ENCODE measurements at places on chromosomes 3 and 15.
A peak's percentile ranks its signal among the peaks of the same experiment; 100 is the strongest.

DNA sequence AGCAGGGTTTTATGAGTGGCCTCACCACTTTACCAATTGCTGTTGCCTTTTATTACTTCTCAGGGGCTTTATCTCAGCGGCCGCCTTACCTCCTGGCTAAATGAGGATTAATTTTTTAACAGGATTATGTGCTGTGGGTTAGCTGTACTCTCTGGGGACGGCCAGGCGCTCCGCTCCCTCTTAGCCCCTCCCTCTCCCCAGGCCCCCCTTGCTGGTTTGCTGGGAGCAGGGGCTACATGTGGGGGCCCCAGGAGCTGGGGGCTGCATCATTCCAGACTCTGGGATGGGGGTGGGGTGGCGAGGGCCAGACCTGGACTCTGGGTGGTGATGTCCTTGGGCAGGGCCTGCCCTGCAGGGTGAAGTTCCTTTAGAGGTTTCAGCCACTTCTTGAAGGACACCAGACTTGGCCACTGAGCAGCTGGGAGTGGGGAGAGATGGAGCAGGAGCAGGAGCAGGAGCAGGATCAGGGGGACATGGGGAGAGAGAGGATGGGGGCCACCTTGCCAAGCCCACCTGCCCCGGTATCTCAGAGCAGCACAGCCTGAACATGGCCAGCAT is 196.1 kb downstream of the GOLGA6L6 start:
- peak; percentile 39 for DNase-seq

- no peak for DNase-seq
These were observed 46.7 kb downstream of the AMOTL2 start for GRCh38 chr3:134327594-134327975.

DNA sequence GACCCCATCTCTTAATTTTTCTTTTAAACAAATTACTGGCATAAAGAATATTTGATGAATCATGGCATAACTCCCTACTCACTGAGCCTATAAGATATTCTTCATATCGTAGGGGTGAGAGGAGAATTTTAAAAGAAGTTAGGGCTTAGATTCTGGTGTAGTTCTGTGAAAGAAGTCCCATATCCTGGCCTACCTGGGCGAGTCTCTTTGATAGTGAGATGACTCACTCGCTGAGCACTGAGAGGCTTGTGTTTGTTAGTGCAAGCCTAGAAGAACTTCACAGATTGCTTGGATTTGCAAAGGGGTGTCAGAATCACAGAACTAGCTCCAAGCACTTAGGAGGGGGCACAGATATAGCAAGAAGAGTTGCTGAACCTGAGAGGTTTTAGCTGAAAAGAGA is 133.8 kb upstream of the TMC3 start:
- DNase-seq: no peak

- no peak for DNase-seq
These were observed 72.7 kb downstream of the UACA start for GRCh38 chr15:70690491-70691276.

DNA sequence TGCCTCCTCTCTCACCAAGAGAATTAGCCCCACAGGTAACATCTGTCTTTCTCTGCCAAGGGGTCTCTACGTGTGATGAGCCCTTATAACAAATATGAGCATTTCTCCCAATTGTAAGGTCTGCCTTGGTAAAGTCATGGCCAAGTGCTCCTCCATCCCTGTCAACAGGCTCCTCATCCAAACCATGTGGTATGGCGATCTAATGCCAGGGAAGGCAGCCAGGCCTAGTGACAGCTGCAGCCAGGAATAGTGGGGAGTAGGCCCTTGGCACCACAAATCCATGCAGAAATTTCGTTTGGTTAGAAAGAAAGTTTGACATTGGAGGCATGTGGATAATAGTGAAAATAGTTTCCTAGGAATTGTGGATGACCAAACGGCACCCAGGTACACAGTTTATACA is 4.7 kb upstream of the LRTM1 start:
- DNase-seq: no peak

DNA sequence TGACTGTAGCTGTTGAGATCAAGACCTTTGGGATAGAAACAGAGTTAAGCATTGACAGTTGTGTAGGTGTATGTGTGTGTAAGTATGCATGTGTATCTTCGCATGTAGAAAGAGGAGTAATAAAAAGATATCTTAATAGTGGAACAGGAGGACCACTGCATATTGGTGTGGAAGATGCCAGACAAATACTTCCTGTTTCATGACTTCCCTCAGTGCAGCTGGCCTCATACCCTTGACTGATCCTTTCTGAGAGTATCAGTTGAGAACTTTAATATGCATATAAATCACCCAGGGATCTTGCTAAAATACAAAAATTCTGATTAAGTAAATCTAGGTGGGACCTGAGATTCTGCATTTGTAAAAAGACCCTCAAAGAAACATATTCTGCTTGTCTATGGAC is 8.5 kb upstream of the ZBED2 start:
- no peak for DNase-seq

DNA sequence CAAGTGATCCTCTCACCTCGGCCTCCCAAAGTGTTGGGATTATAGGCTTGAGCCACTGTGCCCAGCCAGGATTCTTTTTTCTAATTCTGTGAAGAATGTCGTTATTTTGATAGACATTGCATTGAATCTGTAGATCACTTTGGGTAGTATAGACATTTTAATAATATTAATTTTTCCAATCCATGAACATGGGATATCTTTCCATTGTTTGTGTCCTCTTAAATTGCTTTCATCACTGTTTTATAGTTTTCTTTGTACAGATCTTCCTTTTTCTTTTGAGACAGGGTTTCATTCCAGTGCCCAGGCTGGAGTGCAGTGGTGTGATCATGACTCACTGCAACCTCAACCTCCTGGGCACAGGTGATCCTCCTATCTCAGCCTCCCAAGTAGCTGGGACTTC is 11.6 kb upstream of the KCTD6 start:
- no peak for DNase-seq

GRCh38 chr15:33215941-33216872 is 21.7 kb upstream of the FMN1 start:
- peak; percentile 15 for DNase-seq

DNA sequence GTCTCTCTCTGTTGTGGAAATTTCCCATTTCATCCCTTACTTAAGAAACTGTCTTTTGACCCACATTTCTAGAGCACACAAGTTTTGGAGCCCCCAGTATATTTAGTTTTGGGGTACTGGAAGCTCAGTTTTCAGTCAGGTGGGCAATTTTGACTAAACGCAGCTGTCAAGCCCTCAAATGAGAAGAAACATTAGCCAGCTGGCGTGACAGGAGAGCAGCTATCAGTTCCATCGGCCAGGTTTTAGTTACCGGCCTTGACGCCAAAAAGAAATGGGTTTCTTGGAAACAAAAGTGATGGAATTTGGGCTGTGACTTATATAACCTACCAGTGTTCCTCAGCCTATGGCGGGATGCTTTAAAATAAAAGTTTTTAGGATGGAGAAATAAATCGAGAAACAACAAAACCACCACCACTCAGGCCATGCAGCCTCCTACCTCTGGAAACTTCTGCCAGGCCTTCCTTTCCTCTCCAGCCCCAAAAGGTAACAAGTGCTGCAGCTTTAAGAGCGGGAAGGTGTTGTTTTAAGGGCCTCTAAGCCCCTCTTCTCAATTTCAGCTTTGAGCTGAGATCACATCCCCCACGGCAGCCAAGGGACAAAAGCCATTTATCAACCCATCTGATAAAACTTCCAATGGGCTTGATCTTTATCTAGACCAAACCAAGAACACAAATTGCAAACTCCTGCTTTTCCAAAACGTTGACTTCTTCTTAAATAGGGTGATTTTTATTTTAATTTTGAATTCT is 18.3 kb downstream of the RGMA start:
- no peak for DNase-seq

- DNase-seq: no peak
These were observed 238.2 kb upstream of the NAALADL2 start for GRCh38 chr3:174620855-174621472.

Measured in GM19239 (cell line).